ENCODE measurements at places on chromosomes 3 and 15. TPM values are rescaled to one million over a fixed set of nuclear protein-coding genes. Genes with fewer than 3 reads are reported as not detected.

DNA sequence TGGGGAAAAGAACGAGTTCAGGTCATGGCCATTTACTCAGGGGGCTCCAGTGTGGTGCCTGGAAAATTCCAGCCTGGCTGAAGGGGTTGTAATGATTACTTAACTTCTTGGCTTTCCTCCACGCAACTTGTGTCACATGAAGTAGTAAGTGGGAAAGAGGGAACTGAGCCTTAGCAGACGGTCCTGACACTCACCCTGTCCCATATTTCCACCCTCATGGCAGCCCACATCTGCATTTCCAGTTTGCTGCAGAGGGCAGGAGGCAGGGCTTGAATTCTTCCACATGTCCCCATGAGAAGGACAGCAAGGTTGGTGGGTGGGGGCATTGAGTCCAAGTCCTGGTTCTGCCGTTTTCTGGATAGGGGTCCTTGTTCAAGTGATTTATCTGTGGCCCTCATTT lies 7.8 kb upstream of the CAMP start:
- H3K4me1 ChIP-seq: no peaks in the 10 kb centered on the region
- peak; percentile 86 for DNase-seq
- H3K27me3 ChIP-seq: no peaks in the 10 kb centered on the region
- peak overlapping the region; percentile 82 for H3K27ac ChIP-seq
- no peak overlapping the region for H3K4me3 ChIP-seq

DNA sequence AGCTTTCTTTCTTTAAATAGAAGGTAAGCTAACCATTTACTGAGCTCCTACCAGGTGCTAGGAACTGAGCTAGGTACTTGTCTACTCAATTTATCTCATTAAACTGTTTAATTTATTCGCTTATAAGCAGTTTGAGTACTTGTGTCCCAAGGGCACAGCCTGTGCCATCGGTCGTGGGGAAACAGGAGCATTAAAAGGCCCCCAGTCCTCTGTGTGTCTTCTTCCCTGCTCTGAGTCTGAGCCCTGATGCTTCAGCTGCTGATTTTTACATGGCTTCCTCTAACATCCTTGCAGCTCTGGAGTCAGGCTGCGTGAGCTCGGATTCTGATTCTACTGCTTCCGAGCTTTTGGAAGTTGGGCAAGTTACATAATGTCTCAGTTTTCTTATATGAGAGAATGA lies 239.5 kb downstream of the EDEM1 start:
- no peak overlapping the region for H3K27ac ChIP-seq
- no peaks in the 10 kb centered on the region for H3K4me1 ChIP-seq
- no peak overlapping the region for H3K4me3 ChIP-seq
- no peaks in the 10 kb centered on the region for H3K36me3 ChIP-seq

DNA sequence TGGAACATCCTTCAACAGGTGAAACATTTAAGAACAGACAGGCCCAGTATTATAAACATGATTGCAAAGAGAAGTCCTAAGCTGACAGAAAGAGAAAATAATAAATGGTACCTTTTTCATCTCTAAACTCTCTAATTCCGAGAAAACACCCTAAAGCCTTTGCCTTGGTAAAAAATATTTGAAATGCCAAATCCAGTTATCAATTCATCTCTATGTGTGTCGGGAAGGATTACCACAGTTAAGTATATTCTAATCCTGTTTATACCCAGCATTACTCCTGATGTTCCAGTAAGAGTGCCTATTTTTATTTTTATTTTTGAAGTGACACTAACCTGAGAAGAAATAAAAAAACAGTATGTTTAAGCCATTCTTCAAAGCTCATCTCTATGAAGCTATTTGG lies 219.3 kb upstream of the NANOGP8 start:
- no peak overlapping the region for H3K4me3 ChIP-seq
- no peaks in the 10 kb centered on the region for H3K27me3 ChIP-seq

DNA sequence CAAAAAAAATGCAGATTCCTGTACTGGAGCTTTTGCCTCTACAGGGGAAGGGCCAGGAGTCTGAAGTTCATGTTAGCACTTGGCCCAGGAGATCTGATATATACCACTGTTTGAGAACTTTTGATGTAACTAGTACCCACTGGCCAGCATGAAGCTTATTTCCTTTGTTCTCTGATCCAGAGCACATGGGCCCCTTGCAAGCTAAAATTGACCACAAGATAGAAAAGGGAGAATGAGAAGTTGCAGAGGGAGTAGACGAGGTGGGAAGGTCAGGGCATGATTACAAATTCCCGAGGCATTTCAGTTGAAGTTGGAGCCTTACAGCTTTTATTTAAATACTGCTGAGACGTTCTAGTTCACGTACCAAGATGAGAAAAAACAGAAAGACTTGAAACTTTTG lies 28.2 kb downstream of the TGM4 start:
- H3K27me3 ChIP-seq: no peaks in the 10 kb centered on the region
- H3K27ac ChIP-seq: no peak overlapping the region
- no peak for DNase-seq
- no peaks in the 10 kb centered on the region for H3K4me1 ChIP-seq
- no peak overlapping the region for H3K4me3 ChIP-seq

DNA sequence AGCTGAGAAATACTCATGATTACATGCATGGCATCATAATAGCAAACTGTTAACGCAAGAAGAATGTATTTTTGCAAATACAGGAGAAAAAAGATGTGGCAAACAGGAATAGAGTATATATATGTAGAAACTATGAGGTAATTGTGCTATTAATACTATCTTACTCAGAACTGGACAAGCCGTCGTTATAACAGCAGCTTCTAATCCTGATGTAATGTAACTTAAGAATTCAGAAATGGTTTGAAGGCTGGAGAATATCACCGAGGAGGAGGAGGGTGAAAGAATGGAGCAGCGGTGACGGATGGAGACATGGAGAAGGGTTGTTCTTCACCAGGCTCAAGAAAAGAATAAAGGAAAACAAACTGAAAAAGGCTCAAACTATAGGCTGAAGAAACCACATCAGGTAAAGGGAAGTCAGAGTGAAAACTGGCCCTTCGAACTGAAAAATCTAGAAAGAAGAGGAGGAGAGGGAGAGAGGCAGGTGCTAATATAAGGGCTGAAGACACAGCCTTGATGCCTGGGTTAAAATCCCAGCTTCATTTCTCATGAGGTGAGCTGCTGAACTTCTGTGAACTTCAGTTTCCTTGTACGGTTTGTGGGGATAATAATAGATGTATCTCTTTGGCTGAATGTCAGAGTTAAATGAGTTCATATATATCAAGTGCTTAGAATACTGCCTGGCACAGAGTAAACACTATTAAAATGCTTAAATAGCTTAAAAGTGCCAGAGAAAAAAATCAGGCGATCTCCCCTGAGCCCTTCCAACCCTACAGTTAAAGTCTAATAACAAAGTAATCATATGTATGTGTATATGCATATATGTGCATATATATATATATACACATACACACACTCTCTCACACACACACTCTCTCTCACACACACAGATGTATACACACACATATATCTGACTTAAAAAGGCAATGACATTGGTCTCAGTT lies 43.9 kb downstream of the GOLIM4 start:
- H3K36me3 ChIP-seq: no peaks in the 10 kb centered on the region
- H3K27ac ChIP-seq: no peak overlapping the region
- peaks cover 3% of the 10 kb centered on the region for H3K4me1 ChIP-seq
- no peak overlapping the region for H3K4me3 ChIP-seq

DNA sequence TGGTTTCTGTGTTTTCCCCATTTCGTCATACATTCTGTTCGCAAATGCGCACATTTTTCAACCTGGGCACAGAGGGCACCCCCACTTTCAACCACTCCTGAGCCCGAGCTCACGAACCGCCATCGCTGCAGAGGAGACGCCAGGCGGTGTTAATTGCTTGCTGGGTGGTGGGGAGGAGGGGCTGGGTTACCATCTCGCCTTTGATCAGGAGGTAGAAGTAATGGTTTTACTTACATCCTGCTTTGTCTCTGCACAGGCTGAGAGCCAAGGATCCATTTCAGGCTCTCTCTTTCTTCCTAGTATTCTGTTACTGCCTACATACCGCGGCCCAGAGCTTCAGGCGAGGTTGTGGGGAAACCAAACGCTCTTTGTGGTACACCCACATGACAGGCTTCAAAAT lies 177.3 kb upstream of the WNT5A start:
- H3K4me3 ChIP-seq: no peak overlapping the region
- DNase-seq: peak; percentile 67
- H3K4me1 ChIP-seq: no peaks in the 10 kb centered on the region

CCR9 gene
- polyA plus RNA-seq: 0.43 TPM

- no peaks in the 10 kb centered on the region for H3K27me3 ChIP-seq
- no peaks in the 10 kb centered on the region for H3K4me1 ChIP-seq
- no peak overlapping the region for H3K4me3 ChIP-seq
- no peak overlapping the region for H3K27ac ChIP-seq
- H3K36me3 ChIP-seq: peaks cover 2% of the 10 kb centered on the region
Measured at GRCh38 chr3:146226881-146227280, 24.0 kb downstream of the PLSCR4 start.
